Skeletal muscle cell (primary cell): ENCODE measurements at places on chromosomes 7 and 10.

DNA sequence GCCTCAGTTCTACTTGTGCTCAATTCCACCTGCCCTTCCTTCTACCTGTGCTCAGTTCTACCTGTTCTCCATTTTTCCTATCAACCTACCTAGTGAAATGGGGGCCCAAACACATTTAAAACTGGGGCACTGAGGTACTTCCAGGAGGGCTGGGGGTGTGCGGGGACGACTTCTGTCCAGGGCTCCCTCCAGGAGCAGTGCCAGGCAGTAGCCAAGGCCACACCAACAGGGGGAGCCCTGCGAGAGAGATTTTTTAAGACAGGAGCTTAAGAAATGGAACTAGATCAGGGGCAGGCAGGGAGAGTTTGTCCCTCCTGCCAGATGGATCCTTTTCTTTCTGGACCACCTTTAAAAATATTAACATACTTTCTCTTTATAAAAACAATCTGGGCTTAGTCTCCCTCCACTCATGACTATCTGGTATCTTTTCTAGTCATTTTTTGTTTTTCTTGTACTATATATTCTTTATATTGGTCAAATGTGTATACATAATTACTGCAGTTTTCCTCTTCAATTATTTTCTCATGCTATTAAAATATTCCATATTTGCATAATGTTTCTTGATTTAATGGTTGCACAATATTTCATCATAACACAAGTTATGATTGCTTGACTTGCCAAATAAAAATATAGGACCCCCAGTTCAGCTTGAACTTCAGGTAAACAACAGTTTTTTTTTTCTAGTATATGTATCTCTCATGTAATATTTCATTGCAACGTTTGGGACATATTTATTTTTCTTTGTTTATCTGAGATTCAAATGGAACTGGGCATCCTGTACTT, 47.3 kb upstream of the INSYN2A start:
- DNase-seq: no peak

DNA sequence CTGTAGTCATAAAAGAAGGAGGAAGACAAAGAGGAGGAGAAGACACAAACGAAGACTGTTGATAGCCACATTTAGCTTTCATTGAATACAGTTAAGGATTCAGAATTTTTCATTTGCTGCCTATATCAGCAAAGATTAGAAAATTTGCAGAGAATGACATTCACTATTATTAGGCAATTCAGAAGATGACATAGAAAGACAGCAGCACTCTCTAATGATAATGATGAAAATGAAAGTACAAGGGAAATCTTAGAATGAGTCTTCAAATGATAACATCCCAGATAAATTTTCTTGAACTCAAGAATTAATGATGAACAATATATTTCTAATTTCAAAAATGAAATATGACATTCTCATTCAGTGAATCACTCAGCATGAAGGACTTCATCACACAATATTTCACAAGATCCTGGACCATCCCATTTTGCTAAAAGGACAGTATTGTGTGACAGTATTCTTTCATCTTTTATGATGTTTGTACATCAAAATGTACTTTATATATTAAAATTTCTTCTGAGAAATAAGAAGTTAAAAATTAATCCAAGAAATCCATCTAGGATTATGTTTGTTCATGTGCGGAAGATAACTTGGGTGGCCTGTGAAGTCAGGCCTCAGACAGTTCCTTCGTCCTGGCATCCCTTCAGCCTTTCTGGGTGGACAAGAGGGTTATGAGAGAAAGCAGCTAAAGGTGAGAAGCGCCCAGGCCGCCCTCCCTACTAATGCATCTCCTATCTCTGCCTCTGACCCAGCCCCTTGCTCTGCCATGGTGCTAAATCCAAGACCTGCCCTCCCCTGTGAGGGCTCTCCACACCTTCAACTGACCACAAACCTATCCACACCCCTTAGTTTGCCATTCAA, 47.4 kb upstream of the CAMK2B start:
- no peak for DNase-seq

DNA sequence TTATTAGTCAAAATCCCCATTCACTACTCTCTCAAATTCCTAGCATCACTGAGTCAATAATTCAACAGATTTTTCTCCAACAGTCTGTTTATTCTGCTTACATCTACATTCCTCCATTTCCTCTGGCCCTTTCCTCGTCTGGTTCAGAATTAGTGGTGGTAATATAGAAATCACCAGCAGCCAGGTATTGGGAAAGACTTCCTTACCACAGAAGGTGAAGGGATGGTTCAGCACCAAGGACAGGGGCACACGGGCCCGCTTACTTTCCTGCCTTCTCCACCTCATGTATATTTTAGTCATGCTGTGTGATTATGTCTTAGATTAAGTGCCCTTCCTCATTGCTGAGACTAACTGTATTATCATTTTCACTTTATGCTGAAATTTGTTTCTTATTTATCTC, 70.4 kb upstream of the APBB1IP start:
- no peak for DNase-seq

GRCh38 chr7:150685219-150686029, at the start of gene GIMAP2:
TSS of gene GIMAP2 (plus strand) at chr7:150685706. CDS start at chr7:150687060, 1,354 bp downstream.
- DNase-seq: no peak

GRCh38 chr7:14424675-14425074, 435.2 kb upstream of the ETV1 start:
- DNase-seq: no peak

DNA sequence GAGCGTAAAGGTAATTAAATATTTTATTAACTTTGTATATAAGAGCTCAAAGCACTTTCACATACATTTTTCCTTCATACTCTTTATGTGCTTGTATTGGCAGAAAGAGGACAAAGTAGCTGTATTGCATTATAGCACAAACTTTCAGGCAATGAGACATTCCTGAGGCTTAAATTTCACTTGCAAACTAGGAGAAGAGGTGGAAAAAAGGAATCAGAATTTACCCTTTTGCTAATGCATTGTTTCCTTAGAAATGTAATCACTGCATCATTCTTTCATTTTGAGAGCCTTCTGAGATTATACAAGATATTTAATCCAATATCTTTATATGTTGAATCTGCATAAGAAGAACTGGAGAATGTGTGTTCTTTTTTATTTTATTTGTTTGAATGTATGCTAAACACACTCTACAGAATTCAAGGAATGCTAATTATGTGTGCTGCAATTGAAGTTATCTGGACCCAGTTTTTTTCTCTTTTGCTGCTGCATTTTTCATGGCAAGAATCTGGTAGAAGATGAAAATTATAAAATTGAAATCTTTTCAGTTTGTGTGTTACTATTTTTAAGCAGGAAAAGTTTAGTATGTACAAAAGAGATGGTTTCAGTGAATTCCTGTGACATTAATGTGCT, 185.1 kb downstream of the NXPH1 start:
- DNase-seq: no peak

DNA sequence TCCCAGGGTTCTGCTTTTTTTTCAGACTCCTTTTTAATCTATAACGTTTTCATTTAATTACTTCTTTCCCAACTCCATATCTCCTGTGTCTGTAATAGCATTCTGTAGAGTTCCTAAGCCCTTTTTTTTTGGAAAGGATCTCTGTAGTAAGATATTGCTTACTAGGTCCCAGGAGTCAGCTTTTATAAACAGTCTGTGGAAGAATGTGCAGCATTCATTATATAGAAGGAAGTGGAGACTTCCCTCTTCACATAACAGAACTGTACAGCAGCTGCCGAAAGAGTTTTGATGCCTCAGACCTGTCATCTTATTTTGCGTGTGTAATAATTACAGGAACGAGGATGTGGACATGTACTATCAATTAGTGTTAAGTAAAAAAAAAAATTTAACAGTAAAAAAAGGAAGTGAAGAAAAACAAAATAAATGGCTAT, 7.4 kb upstream of the STEAP4 start:
- DNase-seq: no peak

DNA sequence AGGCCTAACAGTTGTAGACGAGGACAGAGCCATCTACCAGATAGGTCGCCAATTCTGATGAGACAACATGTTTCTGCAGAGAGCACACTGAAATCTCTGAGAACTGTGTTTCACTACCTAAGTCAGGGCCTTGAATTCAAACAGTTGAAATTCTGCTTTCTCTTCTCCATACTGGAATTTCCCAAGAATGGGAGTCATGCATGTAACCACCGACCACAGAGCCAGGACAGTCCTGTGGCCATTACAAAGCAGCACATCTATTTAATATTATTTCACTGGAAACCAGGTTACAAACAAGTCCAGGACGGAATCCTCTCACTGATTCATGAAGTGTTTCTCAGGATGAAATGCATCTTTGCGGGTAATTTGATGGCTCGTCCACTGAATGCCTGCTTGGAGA, 62.0 kb upstream of the ST8SIA6 start:
- DNase-seq: no peak

DNA sequence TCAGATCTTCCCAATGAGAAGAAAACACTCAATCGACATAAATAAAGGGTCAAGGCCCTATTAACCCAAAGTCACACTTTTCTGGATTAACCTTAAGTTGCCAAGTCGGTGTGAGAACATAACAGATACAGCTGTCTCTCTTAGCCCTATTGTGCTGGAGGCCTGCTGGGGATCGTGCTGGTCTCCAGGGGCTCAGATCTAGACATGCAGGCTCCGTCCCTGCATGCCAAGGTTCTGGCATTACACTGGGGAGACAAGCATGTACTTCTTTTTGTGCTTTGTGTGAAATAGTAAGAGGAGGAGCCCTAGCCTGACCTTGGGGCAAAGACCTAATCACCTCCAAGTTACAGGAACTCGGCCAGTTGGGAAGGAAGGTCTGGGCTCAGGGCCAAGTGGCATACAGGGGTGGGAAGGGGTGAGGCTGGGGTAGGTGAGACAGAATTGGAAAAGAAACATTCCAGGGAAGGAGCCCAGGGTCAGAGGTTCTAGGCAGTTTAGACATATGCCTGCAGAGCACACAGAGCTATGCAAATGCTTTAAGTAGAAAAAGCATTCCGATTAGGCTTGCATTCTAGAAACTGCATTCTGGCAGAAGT, 216.4 kb downstream of the HECW1 start:
- no peak for DNase-seq

- DNase-seq: no peak
Measured at GRCh38 chr7:13748998-13749397, 240.5 kb downstream of the ETV1 start.
